Natural killer cell treated with Interleukin-12 subunit alpha and Interleukin-12 subunit beta and Interleukin-15 and Interleukin-18, amount 100 ng/mL, for 72 hours (primary cell): ENCODE measurements at places on chromosomes 1 and 21.

GRCh38 chr1:82565546-82565945 lies 764.8 kb downstream of the ADGRL2 start:
- no peak for DNase-seq

- no peak for DNase-seq
Observed at GRCh38 chr1:192010406-192010805, 147.9 kb upstream of the RGS18 start.

DNA sequence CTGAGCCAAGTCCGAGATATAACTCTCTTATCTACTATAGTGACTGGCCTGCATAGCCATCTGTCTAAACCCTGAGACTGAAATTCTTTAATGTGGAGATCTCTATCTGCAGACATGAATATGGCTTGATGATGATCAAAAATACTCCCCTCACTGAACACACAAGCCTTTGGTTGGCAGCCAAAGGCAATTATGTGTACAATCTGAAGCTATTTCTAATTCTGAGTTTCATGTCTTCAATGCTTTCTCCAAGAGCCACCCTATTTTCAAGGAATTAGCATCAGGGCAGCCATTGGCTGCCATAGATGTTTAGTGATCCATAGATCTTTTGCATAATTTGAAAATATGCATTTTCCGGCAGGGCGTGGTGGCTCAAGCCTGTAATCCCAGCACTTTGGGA lies 168.2 kb downstream of the TGFB2 start:
- DNase-seq = no peak

DNA sequence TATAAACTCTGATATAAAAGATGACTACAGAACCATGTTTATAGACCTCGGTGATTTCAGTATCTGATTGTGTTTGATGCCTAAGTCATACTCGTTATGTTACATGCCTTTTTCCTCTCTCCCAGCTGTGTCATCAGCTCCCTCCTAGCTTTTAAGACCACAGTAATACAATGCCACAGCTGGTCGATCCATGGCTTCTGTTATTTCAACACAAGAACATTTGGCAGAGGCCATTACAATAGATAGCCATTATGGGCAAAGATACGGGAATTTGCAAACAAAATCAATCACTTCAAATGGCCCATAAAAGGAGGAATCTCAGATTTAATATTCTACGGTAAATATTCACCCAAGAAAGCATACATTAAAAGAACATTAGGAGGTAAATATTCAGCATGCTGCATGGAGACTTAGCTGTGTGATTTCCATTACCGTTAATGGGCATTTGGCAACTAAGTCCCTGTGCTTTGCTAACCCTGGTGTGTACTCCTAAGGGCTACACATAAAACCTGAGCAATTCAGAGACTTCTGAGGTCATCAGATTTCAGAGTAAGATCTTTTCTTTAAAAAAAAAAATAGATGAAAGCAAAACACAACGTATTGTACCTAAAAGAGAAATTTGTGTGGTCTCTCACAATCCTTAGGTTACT lies 153.4 kb downstream of the PIGK start:
- DNase-seq = no peak

- DNase-seq = no peak
Observed at GRCh38 chr1:233356705-233356987, 29.1 kb downstream of the MAP3K21 start.

- DNase-seq = no peak
Observed at GRCh38 chr1:116332451-116332850, 40.6 kb upstream of the ATP1A1 start.

DNA sequence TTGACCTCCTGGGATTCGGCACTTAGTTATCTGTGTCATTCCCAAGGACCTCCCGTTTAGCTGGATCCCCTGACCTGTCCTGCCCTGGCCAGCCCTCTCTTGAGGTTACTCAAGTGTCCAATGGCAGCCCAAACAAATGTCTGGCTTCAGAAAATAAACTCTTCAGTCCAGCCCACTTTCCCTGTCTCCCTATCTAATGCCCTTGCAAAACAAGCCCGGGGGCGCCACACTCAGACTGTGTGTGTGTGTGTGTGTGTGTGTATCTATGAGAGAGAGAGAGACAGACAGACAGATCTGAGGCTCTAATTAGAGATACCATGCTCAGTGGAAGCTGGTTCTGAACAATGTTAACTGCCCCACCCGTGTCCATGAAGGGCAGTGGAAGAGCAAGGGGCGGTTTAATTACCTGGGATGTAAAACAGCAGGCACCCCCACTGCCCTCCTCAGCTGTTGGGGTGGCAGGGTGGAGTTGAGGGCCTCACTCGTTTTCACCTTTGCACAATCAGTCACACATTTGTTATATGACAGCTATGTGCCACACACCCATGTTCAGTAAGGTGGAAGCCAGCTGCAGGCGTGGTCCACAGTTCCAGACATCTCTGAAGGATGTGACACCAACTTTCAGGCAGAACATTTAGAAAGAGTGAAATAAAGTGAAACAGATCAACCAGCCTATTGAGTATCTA lies 57.4 kb downstream of the B3GALT5 start:
- DNase-seq = no peak

GRCh38 chr1:209607795-209608178 lies 24.3 kb downstream of the CAMK1G start:
- no peak for DNase-seq

GRCh38 chr1:72690871-72691270 lies 408.5 kb upstream of the NEGR1 start:
- no peak for DNase-seq

GRCh38 chr1:153752072-153752471 lies 23.1 kb upstream of the SLC27A3 start:
- no peak for DNase-seq

DNA sequence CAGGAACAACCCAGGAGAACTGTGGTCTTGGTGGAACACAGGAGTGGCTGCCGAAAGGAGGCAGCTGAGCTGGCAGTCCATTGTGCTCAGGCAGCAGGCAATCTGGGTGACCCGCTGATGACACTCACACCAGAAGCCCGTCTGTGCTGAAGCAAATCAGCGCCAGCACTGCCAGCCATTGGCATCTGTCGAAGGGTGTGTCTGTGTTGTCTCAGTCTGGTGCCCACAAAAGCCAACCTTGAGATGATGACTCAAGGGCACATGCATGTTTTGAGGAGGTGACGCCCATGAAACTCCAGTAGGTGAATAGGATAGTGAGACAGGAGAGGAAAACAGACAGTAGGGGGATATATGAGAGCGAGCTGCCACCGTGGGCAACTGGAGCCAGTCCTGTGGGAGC lies 167.3 kb downstream of the KAZN start:
- DNase-seq = no peak

DNA sequence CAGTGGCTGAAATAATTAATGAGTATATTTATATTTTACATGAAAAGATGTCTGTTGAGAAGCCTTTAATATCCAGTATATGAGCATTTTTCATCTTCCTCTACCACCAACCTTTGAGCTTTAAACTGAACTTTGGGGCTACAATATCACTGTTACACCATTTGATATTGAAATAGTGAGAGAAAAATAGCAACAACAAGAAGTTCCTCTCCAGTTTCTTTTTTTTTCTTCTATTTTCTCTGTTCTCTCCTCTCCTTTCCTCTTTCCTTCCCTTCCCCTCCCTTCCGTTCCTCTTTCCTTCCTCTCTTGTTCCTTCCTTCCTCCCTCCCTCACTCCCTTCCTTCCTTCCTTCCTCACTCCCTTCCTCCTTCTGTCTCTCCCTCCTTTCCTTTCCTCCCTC lies 1591.4 kb downstream of the PLA2G4A start:
- no peak for DNase-seq

GRCh38 chr1:119613769-119614720 lies 34.0 kb downstream of the ZNF697 start:
- DNase-seq = no peak

GRCh38 chr1:19325958-19326747 lies 14.0 kb downstream of the SLC66A1 start:
- DNase-seq = no peak

DNA sequence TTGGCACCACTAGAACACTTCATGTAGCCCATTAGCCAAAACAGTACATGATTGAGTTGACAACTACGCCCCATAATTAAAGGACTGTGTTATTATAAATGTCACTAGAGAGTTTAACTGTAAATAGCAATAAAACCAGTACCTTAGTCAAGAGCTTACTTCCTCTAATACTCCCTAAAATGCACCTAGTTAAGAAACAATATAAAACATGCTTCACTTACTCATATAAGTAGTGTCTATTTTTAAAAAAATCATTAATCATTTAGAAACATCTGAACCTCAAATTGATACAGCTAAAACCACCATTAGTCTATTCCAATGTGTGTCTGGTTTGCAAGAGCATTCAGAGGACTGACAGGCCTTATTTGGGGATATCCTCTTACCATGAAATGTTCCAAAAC lies 25.3 kb downstream of the PTP4A2 start:
- no peak for DNase-seq

- no peak for DNase-seq
Observed at GRCh38 chr1:63668298-63668697, 75.1 kb downstream of the PGM1 start.

GRCh38 chr1:228007801-228008341 lies 1.1 kb downstream of the WNT3A start:
- peak; percentile 41 for DNase-seq

GRCh38 chr1:8562222-8562621 lies 244.3 kb downstream of the SLC45A1 start:
- no peak for DNase-seq

DNA sequence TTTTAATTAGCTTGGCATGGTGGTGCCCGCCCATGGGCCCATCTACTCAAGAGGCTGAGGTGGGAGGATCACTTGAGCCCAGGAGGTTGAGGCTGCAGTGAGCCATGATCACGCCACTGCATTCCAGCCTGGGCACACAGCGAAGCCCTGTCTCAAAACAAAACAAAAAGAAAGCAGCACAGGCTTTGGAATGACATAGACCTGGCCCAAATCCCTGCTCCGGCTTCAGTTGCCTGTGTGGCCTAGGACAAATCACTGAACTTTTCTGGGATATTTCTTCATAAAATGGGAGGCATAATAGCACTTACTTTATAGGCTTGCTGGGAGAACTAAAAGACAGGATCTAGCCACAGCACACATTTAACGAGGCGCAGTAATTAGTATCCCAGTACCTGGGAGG lies 2.4 kb downstream of the PEAR1 start:
- no peak for DNase-seq

GRCh38 chr1:203428981-203429599 lies 46.5 kb upstream of the PRELP start:
- DNase-seq = no peak

- DNase-seq = no peak
Observed at GRCh38 chr1:29667951-29668350, 431.6 kb downstream of the PTPRU start.

GRCh38 chr1:173268786-173269277 lies 61.7 kb upstream of the TNFSF4 start:
- DNase-seq = no peak

GRCh38 chr1:62794053-62794452 lies 10.1 kb downstream of the ATG4C start:
- DNase-seq = no peak

GRCh38 chr1:40183055-40183710 lies 22.0 kb downstream of the RLF start:
- DNase-seq = no peak

DNA sequence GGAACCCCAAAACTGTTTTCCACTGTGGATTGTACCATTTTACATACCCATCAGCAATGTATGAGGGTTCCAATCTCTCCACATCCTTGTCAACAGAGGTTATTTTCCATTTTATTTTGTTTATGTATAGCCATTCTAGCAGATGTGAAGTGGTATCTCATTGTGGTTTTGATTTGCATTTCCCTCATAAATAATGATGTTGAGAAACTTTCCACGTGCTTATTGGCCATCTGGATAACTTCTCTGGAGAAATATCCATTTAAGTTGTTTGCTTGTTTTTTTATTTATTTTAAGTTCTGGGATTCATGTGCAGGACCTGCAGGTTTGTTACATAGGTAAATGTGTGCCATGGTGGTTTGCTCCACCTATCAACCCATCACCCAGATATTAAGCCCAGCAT lies 280.2 kb upstream of the USP25 start:
- DNase-seq = no peak

- no peak for DNase-seq
Observed at GRCh38 chr1:231376875-231377549, 38.9 kb downstream of the SPRTN start.

DNA sequence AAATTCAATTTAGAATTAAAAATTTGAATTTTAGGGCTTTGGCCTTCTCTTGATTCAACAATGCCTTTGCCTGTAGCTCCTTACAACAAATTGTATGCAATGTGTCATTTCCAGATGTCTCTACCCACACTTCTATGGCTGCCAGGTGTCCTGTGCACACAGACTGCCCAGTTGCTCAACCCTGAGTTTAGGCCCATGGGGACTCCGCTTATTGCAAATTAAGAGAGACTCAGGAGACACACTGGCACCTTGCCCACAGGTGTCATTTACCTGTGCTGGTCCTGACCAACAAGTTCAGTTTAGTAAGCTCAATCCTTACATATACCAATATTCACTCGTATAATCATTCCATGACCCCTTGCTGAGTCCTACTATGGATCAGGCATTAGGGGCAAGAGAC lies 236.1 kb downstream of the OMA1 start:
- no peak for DNase-seq

DNA sequence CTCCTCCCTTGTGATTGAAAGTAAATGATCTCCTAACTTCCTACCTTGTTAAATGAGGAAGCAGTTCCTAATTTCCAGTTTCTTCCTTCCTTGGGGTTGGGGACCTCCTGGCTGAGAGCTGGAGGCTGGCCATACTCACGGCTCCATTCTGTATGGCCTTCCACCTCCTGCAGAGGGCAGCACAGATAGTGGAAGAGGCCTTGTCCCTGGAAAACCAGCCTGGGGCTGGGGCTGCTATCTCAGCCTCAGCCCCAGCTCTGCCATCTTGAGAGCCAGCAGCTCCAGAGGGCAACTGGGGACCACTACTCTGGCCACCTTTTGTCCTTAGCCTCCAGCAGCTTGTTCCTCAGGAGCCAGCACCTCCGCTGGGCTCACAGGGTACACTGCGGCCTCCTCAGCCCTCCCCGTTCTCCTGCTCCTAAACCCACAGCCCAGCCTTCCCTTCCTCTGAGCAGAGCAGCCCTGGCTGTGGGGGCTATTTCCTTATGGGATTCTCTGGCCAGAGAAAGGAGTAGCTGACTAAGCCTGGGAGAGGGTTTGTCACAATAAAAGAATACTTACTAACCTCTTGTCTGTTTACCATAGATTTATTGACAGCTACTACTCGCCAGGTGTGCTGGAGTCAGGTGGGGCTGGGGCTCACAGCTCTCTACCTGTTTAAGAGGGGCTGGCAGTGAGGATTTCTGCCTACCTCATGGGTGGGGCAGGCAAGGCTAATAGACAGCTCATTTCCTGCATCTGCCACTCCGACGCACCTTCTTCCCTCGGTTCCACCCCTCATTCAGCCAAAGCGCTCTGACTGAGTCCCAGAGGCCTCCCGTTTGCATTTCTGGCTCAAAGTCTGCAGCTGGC lies 6.3 kb downstream of the TMEM234 start:
- no peak for DNase-seq

GRCh38 chr1:24575905-24576587 lies 20.2 kb downstream of the NCMAP start:
- no peak for DNase-seq

GRCh38 chr1:51636764-51637522 lies 20.1 kb downstream of the OSBPL9 start:
- no peak for DNase-seq

- DNase-seq = no peak
Observed at GRCh38 chr1:17197696-17198095, 7.2 kb upstream of the PADI1 start.

GRCh38 chr1:22606161-22606560 lies 30.3 kb upstream of the C1QA start:
- DNase-seq = no peak

GRCh38 chr21:44330698-44331097 lies 8.5 kb downstream of the CFAP410 start:
- DNase-seq = no peak
